ENCODE measurements at places on chromosomes 11 and 22.

DNA sequence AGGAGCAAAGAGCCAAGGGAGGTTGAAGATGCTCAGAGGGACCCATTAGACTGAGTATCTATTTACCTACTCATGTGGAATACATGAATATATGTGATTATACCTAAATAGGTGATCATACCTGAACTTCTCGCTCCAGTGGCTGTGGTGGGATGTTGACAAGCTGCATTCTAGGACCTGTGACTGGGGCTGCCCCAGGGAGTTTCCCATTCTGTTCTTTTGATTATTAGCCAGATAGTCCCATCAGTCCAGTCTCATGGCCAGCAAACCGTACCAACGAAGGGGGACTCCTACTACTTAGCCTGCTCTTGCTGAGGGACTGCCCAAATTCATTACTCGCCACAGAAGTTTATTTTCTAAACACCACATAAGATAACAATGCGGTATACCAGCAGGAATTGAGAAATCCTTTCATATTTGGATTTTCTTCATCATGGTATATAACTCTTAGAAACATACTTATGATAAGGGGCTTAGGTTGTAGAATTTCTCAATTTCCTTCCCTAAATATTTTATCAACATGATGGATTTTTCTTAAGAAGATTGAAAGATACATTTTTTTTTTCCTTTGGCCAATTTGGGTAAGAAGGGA, 273.9 kb downstream of the NTM start:
- no peak for DNase-seq

GRCh38 chr11:76436020-76436419, 8.8 kb upstream of the EMSY start:
- no peak for DNase-seq

- DNase-seq: no peak
Observed at GRCh38 chr22:19823191-19823901, 31.3 kb downstream of the GNB1L start.

DNA sequence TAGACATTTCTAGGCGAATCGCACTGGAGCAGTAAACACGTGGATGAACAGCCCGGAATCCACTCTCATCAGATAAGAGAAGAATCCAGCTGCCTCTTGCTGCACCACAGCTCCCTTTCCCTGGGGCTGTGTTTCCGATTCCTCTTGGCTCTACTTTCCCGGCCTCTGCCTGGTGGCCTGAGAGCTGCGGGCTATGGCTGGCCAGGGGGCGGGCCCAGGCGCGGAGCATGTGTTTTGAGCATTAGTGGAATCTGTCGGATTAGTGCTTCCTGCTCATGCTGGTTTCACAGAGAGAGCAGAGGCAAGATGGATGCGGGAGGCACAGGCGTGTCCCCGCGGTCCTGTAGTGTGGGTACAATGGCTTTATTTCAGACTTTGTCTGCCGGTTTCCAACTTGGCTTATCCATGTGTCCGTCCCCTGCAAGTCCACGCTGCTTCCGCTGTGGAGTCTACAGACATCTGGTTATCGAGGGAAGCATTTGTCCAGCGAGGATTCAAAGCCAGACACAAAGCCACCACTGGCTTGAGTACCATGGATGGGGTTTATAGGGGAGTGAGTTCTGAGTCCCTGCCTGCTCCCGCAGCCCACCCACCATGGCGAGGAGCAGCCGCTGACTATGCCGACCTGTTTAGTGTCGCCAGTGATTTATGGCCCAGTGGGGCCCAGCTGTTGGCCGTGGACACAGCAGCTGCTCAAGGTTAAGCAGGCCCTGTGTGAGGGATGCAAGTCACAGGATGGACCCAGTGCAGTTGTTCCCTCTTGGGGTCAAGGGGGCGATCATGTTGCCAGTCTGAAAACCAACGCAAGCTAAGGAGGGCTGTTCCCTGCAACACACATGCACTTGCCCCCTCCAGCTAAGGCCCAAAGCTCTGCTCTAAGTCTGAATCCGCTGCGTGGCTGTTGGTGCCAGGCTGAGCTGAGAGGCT, 43.3 kb upstream of the EP300 start:
- no peak for DNase-seq

DNA sequence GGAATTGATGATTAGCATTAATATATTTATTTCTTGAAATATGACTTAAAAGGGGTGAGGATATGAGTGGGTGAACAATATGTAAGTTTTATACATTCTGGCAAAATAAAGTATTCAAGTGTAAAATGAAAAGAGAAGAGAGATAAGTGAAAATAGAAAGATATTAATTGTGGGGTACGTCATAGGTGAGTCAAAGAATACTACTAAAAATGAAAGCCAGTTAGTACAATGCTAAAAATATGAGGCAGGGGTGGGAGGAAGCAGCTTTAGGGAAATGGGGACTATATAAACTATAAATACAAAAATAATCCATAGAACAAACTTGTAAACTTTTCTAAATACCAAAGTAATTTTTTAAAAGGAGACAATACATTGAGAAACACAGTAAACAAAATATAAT, 661.4 kb downstream of the CNTN5 start:
- DNase-seq: no peak

DNA sequence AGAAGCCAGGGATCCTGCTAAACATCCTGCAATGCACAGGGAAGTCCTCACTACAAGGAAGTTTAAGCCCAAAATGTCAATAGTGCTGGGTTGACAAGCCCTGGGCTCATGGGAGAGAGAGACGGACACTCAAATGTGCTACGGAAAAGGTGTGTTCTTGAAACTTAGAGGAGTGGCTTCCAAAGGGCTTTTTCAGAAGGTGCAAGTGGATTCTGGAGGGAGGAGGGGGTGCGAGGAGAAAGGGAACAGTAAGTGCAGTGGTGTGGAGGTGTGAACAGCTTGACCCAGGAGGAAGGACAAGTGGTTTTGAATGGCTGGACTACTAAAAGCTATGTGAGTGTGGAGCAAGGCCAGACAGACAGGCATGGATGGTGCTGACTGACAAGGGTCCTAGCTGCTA, 50.4 kb upstream of the CECR2 start:
- no peak for DNase-seq

DNA sequence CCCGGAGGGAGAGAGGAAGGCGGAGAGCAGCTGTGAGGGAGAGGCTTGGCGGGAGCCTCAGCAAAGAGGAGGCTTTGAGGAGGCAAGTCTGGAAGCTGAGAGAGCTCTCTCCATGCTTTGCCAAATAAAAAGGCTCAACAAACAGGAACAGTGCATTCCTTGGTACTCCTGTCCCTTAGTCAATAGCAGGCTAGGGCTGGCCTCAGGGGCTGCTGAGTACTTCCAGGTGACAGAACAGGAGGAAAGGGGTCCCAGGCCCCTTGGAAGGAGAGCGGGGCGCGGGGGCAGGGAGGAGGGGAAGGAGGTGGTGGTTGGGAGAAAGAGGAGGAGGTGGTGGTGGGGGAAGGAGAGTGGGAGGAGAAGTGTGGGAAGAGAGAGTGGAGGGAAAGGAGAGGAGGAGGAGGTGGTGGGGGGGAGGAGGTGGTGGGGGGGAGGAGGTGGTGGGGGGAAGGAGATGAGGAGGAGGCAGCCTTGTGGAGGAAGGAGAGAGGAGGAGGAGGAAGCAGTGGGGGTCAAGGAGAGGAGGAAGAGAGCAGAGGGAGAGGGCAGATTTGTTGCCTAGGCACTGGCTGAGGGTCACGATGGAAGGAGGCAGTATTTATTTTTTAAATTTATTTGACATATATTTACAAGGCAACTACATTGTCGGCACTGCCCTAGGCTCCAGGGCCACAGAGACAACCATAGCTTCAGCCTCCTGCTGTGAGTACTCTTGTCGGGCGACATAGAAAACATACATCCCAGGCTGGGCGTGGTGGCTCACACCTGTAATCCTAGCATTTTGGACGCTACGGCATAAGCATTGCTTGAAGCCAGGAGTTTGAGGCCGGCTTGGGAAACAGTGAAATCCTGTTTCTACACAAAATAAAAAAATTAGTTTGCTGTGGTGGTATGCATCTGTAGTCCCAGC, 74.2 kb upstream of the ZBED5 start:
- DNase-seq: no peak

DNA sequence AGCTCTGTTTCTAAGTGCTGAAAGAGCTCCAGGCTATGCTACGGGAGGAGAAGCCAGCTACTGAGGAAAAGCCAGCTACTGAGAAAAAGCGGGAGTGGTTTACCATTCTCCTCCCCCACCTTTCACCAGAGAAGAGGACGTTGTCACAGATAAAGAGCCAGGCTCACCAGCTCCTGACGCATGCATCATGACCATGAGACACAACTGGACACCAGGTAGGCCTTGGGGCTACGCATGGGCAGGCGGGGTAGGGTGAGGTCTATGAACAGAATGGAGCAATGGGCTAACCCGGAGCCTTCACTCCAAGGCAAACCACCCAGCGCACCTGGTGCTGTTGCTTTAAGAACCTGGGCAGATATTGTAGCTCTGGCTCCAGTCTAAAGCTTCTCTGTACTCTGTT, 1.1 kb downstream of the IL18BP start:
- DNase-seq: no peak

DNA sequence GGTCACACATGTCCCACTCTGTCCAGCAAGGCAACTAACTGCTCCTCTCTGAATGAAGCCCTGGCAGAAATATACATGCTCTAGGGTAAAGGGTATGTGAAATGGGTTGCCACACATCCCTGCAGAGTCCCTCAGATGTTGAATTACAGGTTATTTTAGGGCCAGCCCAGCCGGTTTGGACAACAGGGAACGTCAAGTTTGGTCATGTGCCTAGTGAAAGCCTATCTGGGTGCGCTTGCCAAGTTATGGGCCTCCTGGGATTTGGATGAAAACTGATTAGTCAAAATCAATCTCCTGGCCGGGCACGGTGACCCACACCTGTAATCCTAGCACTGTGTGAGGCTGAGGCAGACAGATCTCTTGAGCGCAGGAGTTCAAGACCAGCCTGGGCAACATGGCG, 10.4 kb downstream of the AP1B1 start:
- no peak for DNase-seq

DNA sequence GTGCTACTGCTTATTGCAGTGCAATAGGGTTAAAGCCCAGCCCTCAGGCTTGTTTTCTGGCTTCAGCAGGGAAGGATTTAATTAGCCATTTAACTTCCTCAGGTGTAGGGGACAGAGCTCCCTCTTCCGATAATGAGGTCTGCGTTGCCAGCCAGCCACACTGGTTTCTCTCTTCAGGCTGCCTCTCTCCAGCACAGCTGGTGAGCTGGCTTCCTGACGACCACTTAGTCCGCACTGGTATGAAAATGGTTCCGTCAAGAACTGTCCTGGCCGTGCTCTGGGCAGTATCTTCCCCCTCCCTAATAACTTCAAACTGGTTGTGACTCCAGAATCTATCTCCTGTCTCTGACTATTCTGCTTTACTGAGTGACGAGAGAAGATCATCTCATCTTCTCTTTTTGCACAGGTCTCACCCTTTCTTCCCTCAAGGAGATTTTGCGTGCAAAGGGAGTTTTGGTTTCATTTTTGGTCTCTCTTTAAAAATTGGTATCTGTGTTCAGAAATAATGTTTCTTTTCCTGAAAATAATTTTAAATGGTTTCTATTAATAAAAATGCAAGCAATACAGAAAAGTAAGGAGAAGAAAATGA, 49.2 kb downstream of the CNTN5 start:
- no peak for DNase-seq

GRCh38 chr22:31618057-31618456, 44.0 kb downstream of the PISD start:
- no peak for DNase-seq

GRCh38 chr11:101336155-101336554, 206.5 kb upstream of the PGR start:
- no peak for DNase-seq

DNA sequence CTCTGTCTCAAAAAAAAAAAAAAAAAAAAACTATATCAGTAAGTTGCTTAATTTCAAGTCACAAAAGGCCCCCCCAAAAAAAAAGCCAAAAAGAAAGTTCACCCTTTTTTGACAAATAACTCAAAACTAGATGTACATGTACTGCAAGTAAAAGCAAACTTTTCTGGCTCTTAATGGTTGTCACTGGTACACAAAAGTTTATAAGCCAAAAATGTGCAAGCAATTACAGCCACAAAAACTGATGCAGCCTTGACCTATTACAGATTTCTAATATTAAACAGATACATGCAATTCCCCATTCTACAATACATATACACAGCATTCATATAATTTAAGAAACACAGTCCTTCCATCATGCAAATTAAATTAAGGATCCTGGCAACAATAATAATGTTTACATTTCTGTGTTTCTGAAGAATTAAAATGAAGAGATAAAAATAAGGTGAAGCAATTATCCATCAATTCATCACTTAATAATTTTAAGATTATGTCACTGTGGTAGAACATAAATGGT, 18.6 kb downstream of the PICALM start:
- DNase-seq: no peak

DNA sequence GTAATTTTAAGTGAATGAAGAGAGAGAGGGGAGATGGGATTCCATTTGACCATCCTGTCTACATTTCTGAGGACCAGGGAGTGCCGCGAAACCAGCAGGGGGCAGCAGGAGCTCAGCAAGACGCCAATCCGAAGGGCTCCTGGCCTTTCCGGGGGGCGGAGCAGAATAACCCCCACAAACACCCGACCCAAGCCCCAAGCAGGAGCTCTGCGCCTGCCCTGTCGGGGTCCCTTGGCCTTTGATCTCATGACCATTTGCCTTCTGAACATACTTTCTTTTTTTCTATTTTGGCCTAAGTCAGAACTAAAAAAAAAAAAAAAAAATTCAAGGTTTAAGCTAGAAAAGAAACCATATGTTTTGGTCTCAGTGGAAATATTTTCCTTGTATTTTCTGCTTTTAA, 21.9 kb upstream of the SCN2B start:
- peak; percentile 86 for DNase-seq

DNA sequence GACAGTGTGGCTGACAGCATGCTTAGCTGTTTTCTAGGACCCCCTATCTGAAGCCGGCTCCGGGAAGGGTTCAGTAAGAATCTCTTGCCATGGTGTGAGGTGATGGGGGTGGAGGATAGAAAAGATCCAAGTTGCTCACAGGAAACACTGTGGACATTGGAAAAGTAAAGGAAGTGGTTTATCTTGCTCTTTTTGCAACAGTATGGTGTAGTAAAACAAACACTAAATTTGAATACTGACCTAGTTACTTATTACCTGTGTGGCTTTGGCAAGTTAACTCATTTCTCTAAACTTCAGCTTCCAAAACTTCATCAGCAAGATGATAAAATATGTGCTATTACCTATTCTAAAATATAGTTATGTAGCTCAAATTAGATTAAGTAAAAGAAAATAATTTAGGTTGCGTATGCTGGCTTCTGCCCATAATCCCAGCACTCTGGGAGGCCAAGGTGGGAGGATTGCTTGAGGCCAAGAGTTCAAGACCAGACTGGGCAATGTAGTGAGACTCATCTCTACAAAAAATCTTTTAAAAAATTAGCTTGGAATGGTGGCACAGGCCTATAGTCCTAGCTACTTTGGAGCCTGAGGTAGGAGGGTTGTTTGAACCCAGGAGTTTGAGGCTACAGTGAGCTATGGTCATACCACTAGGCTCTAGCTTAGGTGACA, 51.6 kb upstream of the APOA1 start:
- DNase-seq: no peak

- DNase-seq: no peak
Observed at GRCh38 chr11:126914166-126914565, 86.4 kb downstream of the KIRREL3 start.

DNA sequence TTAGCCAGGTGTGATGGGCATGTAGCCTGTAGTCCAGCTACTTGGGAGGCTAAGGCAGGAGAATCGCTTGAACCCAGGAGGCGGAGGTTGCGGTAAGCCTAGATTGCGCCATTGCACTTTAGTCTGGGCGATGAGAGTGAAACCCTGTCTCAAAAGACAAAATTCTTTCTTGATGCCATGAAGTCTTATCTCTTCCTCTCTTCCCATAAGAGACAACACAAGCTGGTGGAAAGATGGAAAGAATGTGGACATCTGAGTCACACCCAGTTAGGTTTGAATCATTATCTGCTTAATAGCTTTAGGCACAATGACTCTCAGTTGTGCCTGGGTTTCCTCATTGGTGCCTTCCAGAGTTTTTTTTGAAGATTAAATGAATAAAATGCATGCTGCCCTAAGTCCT, 35.3 kb downstream of the KREMEN1 start:
- DNase-seq: no peak
